Stimulated activated CD8-positive, alpha-beta memory T cell treated with anti-CD3 and anti-CD28 coated beads, Interleukin-4, amount 100 ng/mL, for 24 hours (primary cell): ENCODE measurements at places on chromosomes 7 and 10.

DNA sequence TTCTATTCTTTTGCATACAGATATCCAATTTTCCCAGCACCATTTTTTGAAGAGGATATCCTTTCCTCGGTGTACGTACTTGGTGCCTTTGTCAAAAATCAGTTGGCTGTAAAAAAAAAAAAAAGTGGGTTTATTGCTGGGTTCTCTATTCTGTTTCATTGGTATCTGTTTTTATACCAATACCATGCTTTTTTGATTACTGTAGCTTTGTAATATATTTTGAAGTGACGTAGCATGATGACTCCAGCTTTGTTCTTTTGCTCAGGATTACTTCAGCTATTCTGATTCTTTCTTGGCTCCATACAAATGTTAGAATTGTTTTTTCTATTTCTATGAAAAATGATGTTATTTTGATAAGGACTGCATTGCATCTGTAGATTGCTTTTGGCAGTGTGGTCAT, 165.5 kb downstream of the MLLT10 start:
- no peak for DNase-seq

- no peak for DNase-seq
Measured at GRCh38 chr10:9302140-9302746, 1247.8 kb downstream of the GATA3 start.

DNA sequence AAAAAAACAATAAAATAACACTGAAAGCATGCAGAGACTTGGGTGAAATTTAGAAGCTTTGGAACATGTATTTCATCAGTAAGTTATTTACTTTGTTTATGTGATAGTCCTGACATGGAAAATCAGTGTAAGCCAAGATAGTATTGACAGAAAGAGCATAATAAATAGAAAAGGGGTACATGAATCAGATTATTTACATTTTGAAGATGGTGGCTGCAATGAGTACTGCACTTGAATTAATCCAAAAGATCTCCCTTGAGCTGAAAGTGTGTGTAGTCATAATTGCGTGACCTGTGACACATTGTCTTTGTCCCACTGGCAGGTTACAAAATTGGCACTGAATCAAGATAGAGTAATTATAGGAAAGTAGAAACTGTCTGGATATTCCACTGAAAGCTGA, 562.9 kb downstream of the GFRA1 start:
- no peak for DNase-seq

- no peak for DNase-seq
Measured at GRCh38 chr10:67723601-67724000, 27.6 kb upstream of the CTNNA3 start.

DNA sequence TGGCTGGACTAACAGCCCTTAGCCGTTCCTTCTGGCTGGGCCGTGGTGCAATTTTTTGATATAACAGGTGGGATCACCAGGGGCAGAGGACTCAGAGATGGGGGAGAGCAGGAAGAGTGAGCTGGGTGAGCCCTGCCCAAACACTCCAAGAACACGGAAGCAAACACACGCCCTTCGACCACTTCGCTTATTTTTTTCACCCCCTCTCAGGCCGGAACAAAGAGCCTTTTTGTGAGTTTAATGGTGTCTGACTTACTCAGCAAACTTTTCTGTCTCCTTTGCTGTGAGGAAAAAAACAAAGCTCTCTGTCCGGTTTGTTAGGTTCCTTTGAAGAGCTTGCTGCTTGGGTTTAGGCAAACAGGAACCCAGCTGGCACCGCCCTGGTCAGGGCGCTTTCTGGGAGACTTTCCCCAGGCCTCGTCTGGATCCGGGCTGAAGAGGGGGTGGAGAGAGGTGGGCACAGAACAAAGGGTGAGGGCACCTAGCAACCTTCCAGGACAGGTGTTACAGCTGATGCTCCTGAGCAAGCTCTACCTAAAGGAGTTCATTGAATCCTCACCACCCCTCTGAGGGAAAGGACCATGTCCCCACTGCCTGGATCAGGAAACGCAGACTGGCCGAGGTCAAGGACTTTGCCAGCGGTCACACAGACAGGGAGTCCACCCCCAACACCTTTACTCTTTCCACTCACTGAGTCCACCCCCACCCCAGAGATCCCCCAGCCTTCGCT, 23.3 kb downstream of the CALML3 start:
- DNase-seq, result no peak

- DNase-seq, result no peak
Measured at GRCh38 chr7:11170863-11171568, 197.3 kb downstream of the PHF14 start.

DNA sequence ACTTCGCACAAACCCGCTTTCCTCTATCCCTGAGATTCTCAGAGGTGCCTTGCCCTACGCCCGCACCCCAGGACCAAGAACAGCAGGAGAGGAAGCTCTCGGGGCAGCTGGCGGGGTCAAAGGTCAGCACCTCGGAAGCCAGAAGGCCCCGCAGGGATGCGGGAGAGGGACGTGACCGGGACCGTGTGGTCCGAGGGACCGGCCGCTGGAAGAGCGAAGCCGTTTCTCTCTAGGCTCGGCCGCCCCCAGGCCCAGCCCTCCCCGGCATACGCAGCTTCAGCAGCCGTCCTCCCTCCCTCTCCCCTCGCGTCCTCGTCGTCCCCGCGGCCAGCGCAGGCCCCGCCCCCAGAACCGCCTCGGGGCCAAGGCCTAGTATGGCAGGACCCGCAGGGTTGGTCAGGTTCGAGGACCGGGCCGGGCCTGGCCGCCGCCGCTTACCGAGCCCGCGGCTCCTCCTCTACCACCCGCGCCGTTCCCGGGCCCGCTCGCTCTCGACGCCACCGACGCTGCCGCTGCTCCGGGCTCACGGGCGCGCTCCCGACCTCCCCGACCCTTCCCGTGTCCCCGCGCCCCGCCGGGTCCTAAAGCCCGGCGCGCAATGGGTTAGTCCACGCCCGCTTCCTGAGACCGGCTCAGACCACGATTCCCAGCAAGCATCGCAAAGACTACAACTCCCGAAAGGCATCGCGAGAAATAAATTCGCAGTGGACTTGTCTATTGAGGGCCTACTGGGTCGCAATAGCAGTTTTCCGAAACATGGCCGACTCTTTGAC, at the start of gene ARMH3:
Gene ARMH3, minus strand, starts transcription at position 527 of the 773 bp plus-strand sequence. CDS start 16,059 bp downstream, outside the sequence.
- peak; percentile 81 for DNase-seq

DNA sequence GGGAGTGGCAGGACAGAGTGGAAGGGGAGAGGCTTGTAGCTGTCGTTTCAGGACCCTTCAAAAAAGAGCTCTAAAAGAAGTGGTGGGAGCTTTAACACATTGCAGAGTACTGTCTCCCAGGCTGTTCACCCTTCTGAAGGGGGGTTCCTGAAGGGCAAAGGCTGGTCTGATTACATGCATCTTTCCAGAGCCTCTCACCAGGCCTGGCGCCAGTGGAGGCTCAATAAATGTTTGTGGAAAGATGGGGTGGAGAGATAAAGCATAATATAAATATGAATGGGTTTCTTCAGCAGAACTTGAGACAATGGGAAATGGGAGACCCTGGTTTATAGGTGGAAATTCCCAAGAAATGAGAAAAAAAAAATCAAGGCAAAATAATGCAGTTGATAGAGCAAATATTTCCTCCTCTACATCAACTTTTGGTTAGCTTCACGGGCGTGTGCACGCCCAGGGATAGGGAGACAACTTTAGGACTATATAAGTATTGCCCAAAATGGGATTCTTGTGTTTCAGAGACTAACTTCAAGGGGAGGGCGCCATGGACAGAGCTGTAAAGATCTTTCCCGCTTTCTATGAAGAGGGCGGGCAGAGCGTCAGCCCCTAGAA, 613 bp upstream of the BUB3 start:
- DNase-seq, result no peak

DNA sequence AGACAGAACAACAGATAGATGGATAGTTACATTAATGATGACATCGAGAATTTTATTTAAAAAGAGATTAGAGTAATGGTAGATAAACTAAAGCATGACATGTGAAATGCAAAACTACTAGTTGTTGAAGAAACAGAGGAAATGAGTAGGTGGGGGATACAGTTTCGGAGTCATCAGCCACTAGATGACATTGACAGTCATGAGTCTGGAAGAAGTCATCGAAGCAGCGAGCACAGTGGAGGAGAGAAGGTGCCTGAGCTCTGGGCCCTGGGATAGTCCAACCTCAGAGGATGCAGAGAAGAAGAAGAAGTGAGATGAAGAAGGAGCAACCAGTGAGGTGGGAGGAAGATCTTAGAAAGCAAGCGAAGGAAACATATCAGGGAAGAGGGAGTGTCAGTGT, 20.2 kb upstream of the SEC61A2 start:
- DNase-seq, result no peak

DNA sequence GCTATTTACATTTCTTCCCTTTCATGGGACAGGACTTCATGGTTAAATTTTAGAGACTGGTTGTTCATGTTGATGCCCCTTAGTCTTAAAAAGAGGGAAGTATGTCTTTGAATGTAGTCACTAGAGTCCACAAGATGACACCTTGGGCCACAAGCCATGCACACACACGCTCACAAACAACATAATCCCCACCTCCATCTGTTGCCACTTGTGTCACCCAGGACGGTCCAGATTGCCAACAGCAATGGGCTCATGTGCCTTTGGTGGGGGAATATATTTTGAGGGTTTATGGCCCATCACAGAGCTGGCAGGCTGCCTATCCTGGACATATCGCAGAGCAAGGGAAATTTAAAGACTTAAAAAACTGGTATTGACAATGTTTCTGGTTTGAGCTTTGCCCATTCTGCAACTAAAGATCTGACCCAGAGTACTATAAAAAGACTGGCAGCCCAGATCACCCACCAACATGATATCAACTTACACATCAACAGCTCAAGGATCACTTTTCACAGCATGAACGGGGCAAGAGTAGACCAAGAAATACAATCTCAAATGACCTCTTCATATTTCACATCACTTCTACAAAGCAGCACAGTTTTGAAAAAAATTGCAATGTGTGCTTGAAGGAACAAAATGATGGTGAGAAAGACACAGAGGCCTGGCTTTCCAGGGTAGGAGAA, 50.5 kb downstream of the STRA8 start:
- no peak for DNase-seq

DNA sequence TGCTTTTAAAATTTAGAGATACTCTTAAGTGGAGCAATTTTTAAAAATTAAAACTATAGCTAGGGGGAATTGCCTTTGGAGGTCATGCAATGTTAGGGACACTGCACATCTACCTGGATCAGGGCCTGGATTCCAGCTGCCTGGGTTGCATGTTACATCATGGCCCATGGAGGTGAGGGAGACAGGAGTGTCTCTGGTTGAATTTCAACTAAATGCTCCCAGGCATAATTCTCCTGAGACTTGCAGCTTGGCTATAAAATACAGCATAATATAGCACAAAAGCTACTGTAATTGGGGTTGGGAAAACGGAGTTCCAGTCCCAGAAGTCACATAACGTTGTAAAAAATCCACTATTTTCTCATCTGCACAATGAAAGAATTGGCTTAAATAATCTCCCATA, 782.5 kb downstream of the LRMDA start:
- no peak for DNase-seq

DNA sequence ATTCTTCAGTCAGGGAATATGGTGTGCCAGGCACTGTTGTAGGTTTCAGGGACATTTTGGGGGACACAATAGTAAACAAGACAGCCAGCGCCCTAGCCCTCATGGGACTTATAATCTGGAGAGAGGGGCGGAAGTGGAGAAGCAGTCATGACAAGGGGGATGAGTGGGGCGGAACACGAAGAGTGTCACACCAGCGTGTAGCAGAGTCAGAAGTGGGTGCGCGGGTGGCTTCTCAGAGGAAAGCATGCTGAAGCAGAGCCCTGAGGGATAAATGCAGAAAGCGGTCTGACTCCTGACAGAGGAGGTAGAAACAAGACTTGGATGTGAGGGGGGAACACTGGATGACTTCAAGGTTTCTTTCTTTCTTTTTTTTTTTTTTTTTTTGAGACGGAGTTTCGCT, 160.3 kb upstream of the LYZL2 start:
- DNase-seq, result no peak

- no peak for DNase-seq
Measured at GRCh38 chr10:132297526-132297925, 10.2 kb downstream of the STK32C start.

- no peak for DNase-seq
Measured at GRCh38 chr10:123166618-123167017, 12.4 kb downstream of the BUB3 start.

- DNase-seq, result no peak
Measured at GRCh38 chr10:133208466-133208865, 21.6 kb upstream of the UTF1 start.

GRCh38 chr7:54812756-54813322, 53.8 kb upstream of the SEC61G start:
- no peak for DNase-seq

GRCh38 chr10:90179696-90180407, 478.5 kb downstream of the KIF20B start:
- no peak for DNase-seq

DNA sequence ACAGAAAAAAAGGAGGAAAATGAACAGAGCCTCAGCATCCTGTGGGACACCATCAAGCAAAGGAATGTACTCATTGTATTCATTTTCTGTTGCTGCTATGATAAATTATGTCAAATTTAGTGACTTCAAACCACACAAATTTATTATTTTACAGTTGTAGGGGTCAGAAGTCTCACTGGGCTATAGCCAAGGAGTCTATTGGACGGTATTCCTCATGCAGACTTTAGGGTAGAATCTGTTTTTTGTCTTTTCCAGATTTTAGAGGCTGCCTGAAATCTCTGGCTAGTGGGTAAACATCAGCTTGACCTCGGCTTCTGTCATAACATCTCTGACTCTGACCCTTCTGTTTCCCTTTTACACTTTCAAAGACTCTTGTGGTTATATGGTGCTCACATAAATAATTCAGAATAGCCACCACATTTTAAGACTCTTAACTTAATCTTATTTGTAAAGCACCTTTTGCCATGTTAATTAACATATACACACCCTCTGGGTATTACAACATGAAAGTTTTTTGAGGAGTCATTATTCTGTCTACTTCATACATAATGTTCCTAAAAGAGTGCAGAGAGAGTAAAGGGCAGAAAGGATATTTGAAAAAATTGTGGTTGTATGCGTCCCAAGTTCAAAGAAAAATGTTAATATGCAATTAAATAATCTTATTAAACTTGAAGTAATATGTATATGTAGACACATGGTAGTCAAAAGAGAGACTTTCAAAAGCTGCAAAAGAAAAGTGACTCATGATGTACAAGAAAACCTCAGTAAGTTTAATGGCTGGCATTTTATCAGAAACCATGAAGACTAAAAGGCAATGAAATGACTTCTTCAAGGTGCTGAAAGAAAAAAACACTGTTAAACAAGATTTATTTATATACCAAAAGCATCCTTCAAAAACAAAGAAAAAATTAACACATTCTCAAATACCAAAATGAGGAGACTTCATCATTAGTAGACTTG, 70.8 kb upstream of the MEOX2 start:
- DNase-seq, result no peak

- DNase-seq, result no peak
Measured at GRCh38 chr7:21763818-21764217, 181.9 kb downstream of the CDCA7L start.

DNA sequence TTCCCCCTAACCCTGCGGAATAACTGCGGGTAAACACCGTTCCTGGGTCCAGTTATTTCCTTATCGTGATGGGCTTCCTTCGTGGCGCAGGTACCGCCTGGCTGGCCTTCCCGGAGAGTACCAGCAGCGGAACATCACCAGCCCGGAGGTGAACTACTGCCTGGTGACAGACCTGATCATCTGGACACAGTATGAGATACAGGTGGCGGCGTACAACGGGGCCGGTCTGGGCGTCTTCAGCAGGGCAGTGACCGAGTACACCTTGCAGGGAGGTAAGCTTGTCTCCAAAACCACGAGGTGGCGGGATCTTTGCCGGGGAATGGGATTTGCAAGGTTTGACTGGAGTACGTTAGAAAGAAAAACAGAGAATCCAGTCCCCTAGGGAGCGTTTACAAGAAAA, 665.0 kb upstream of the FOXK1 start:
- DNase-seq, result no peak
